Cardiac septum (tissue), 1 donor: ENCODE measurements at places on chromosomes 5 and 9. TPM values are rescaled to one million over a fixed set of nuclear protein-coding genes. Genes with fewer than 3 reads are reported as not detected.

IFNE gene
- total RNA-seq: not detected

SHROOM1 gene
- total RNA-seq: 4.7 TPM

PROB1 gene
- 34.7 TPM for total RNA-seq

DNA sequence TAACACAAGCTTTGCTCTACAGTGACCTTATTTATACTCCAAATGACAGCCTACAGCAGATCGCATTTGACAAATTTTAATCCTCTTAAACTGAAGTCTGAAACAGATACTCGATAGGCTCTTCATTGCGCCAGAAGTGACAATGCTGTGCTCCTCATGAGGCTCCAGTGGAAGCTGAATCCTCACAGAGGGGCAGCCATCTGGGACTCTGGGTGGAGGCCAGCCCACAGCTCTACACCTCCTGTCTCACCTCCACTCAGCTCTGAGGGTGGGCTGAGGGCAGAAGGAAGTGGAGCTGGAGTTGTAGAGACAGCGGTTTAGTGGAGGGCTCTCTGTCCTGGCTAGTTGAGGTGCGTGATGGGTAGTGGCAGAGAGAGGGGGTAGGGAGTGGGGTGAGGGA lies 283.3 kb upstream of the ANKRD55 start:
- no peak for DNase-seq

GRCh38 chr5:126499853-126500342 lies 76.7 kb downstream of the GRAMD2B start:
- DNase-seq: no peak

GRCh38 chr9:135281151-135281550 lies 193.7 kb downstream of the OLFM1 start:
- no peak for DNase-seq

- DNase-seq: no peak
These were observed 5.0 kb upstream of the IL3 start for GRCh38 chr5:132055441-132055807.
